ENCODE measurements at places on chromosomes 7 and 10. TPM values are rescaled to one million over a fixed set of nuclear protein-coding genes. Genes with fewer than 3 reads are reported as not detected.

Gene NPC1L1
- 0.10 TPM for total RNA-seq

Gene GPR141
- not detected for total RNA-seq

Gene KNDC1
- total RNA-seq: 1.1 TPM

Gene NEUROD6
- not detected for total RNA-seq

Gene SLC25A40
- total RNA-seq: 24.2 TPM

Gene PALD1
- not detected for total RNA-seq

Gene SLC16A9
- 0.42 TPM for total RNA-seq

Gene MMP21
- 0.59 TPM for total RNA-seq

Gene SPDYE18
- total RNA-seq: 2.7 TPM

Gene PAX4
- not detected for total RNA-seq

Gene NUTM2A
- total RNA-seq: 0.86 TPM

Gene PDE6C
- not detected for total RNA-seq

Gene ZNF107
- total RNA-seq: 13.0 TPM

Gene ASB15
- total RNA-seq: not detected

Gene LRRD1
- total RNA-seq: 0.44 TPM

Measured in CD4-positive, CD25-positive, alpha-beta regulatory T cell (primary cell).